Uterus (tissue), 4 donors: ENCODE measurements at places on chromosomes 3 and 15.

GRCh38 chr3:170100944-170101343, 63.1 kb downstream of the GPR160 start:
- H3K36me3 ChIP-seq: no peaks in the 10 kb centered on the region
- no peaks in the 10 kb centered on the region for H3K27me3 ChIP-seq
- no peak overlapping the region for H3K27ac ChIP-seq
- no peak overlapping the region for H3K4me3 ChIP-seq

DNA sequence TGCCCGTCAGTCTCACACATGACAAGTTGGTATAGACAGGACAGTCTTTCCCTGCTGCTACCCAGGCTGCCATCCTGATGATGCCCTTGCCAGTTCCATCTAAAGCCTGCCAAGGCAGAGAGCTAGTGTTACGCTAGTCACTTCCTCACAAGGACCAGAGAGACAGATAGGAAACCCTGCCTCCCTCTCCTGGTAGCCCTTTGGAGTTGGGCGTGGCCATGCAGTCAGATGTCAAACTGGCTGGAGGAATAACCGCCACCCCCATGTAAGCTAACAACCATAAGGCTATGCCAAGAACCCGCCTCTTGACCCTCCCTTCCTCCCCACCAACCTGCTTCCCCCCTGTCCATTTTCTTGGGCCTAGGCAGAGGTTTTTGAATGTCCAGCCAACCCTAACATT, 2.8 kb downstream of the TMEM115 start:
- no peak for DNase-seq
- peak overlapping the region; percentile 67 for H3K4me3 ChIP-seq
- H3K4me1 ChIP-seq: peaks cover 16% of the 10 kb centered on the region
- H3K27ac ChIP-seq: no peak overlapping the region
- no peaks in the 10 kb centered on the region for H3K27me3 ChIP-seq
- H3K36me3 ChIP-seq: no peaks in the 10 kb centered on the region

DNA sequence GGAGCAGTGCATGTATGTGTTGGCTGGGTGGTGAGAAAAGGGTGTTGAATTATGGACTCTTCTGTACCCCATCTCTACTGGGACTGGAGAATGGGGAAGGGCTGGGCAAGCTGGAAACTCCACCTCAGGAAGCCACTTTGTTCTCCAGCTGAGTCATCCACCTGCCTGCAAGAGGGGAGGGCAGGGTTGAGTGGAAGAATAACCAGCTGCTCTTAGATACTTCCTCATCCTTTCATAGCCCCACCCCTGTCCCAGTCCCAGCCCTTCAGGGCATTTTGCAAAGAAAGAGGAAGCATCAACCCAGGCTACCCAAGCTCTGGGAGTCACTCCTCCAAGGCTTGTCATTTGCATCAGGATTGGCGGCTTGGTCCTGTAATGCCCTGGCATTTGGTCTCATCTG, 33.1 kb downstream of the RAB11A start:
- H3K36me3 ChIP-seq: no peaks in the 10 kb centered on the region
- H3K27ac ChIP-seq: no peak overlapping the region
- no peaks in the 10 kb centered on the region for H3K4me1 ChIP-seq
- peak; percentile 24 for DNase-seq

DNA sequence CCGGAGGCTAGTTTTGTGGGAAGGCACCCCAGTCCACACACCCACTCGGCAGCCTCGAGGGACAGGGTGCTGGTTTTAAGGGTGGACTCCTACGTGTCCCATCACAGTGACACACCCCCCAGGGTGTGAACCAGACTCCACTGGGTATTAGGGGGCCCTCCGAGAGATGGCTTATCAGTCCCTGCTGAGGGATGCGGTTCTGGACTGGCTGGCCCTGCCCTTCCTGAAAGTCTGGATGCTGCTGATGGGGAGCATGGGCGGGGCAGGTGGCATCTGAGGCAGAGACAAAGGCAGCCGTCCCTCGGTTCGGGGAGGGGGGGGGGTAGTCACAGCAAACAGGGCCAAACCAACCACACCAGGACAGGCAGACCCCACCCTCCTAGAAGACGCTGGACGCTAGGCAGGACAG, 939 bp upstream of the ULK3 start:
- no peaks in the 10 kb centered on the region for H3K36me3 ChIP-seq
- H3K4me3 ChIP-seq: peak overlapping the region; percentile 77
- peak overlapping the region; percentile 91 for H3K27ac ChIP-seq
- DNase-seq: peak; percentile 22

DNA sequence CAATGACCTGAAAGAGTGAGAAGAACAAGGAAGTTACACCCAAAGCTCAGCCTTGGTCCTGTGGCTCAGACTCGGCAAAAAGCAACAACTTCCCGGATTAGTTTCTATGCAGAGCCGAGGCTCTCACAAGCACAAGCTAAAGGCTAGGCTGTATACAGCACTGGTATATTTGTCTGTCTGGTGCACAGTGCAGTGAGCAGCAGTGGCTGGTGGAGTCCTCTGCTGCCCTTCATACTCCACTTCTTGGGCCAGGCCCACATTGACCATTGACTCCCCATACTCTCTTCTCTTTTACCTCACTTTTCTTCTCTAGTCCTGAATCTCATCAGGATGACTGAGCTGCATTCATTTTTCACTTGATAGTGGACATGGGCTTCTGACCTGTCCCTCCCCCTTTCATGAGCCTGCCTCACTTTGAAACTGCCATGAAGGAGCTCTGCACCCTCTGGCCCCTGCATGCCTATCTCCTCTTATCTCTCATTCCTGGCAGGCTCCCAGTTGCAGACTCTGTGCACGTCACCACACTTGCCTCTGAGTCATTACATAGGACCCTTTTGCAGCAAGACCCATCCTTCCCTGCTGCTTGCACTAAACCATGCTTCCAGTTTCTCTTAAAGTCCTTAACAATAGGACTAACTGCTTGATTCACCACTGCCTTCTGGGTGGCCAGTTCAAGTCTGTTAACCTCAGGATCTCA, 379.3 kb downstream of the NTRK3 start:
- H3K27ac ChIP-seq: no peak overlapping the region
- H3K36me3 ChIP-seq: no peaks in the 10 kb centered on the region
- H3K27me3 ChIP-seq: no peaks in the 10 kb centered on the region
- H3K4me3 ChIP-seq: no peak overlapping the region
- no peak for DNase-seq

DNA sequence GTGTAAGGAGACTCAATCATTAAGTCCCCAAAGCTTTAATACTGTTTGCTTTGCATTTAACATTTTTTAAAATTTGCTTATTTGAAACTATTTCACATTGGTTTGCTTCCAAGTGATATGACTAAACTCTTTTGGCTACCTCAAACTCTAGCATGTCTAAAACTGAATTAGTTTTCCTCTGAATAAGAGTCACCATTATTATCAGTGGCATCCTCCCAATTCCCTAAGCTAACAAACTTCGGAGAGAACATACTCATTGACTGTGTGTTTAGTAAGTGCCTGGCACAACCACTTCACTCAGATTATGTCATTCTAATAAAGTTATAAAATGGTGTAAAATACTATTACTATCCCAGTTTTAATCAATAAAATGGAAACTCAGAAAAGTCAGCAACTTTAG, 21.9 kb downstream of the ATOSA start:
- no peaks in the 10 kb centered on the region for H3K27me3 ChIP-seq
- no peak for DNase-seq
- no peaks in the 10 kb centered on the region for H3K4me1 ChIP-seq
- H3K27ac ChIP-seq: peak overlapping the region; percentile 84
- no peaks in the 10 kb centered on the region for H3K36me3 ChIP-seq

- H3K27ac ChIP-seq: no peak overlapping the region
- no peak overlapping the region for H3K4me3 ChIP-seq
- H3K27me3 ChIP-seq: no peaks in the 10 kb centered on the region
- H3K36me3 ChIP-seq: no peaks in the 10 kb centered on the region
These were observed 6.1 kb upstream of the HGD start for GRCh38 chr3:120688121-120688520.

- H3K4me1 ChIP-seq: peaks cover 3% of the 10 kb centered on the region
- H3K27me3 ChIP-seq: no peaks in the 10 kb centered on the region
- no peak for DNase-seq
- H3K27ac ChIP-seq: no peak overlapping the region
- no peak overlapping the region for H3K4me3 ChIP-seq
These were observed 4.8 kb downstream of the CHSY1 start for GRCh38 chr15:101246824-101247745.

DNA sequence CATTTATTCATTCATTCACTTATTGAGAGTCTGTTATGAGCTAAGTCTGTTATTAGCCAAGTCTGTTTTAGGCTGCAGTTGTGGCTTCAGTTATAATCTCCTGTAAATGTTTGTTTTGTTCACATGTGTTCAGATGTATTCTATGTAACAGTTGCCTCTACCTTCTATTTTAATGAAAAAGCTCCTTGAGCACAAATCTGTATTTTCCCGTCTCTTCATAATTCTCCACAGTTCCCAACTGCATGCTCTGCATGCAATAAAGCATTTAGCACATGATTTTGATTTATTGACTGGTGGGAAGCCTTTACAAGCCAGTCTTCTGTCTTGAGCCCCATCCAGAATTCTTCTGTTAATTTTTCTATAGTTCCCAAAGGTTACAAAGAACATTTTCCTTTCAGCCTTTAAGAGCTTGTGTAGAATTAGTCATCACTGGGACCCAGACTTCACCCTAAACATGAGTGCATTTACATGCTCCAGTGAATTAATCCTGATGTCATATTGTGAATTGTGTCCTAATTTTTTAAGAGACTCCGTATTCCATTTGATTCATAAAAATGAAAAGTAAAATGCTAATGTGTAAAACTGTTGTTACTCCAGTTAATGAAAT, 122.3 kb upstream of the NR2E3 start:
- H3K27me3 ChIP-seq: no peaks in the 10 kb centered on the region
- DNase-seq: no peak
- H3K4me1 ChIP-seq: no peaks in the 10 kb centered on the region
- H3K36me3 ChIP-seq: no peaks in the 10 kb centered on the region

DNA sequence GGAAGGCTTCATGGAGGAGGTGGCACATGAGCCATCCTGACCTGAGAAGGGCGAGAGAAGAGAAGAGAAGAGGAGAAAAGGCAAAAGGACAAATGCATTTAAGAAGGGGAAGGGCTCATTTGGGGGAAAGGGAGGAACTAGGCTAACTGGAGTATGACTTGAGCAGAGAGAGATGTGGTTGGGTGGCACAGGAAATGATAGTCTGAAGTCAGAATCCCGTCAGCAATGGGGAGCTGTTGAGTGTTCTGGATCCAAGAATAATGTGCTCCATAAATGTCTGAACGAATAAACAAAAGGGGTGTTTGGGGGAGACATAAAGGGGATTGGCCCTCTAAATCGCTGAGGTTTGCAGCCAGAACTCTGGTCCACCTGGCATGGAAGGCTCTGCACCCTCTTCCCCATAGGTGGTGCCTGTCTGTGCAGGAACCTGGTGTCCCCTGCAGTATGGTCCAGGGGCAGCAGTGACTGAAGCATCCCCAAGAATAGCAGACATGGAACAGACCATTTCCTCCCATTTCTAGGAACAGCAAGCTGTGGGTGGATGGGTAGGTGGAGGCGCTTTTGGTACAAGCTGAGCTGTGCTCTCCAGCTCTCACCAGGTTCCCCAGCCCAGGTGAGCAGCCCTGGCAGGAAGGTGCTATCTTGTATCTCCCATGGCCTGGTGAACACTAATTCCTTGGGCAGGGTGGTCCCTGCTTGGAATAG, 15.2 kb downstream of the CORO2B start:
- no peak overlapping the region for H3K4me3 ChIP-seq
- H3K36me3 ChIP-seq: no peaks in the 10 kb centered on the region
- no peaks in the 10 kb centered on the region for H3K27me3 ChIP-seq
- H3K4me1 ChIP-seq: no peaks in the 10 kb centered on the region
- no peak overlapping the region for H3K27ac ChIP-seq
- no peak for DNase-seq

DNA sequence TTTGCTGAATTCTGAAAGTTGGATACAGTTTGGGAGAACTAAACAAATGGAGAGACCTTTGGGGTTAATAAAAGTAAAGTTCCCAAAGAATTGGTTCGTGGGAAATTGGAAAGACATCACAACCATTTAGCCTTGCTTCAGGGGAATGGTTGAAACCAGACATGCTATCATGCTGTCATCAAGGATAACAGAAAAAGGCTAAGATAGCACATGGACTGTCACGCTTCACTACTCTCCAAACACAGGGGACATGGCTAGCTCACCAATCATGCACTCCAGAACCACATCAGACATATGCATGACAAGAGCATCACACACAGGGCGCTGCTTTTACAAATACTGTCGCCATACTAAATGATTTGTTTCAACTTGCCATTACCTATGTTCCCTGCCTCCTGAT, 671.7 kb upstream of the ROBO1 start:
- H3K4me3 ChIP-seq: no peak overlapping the region
- no peak for DNase-seq
- H3K36me3 ChIP-seq: no peaks in the 10 kb centered on the region
- H3K4me1 ChIP-seq: no peaks in the 10 kb centered on the region

DNA sequence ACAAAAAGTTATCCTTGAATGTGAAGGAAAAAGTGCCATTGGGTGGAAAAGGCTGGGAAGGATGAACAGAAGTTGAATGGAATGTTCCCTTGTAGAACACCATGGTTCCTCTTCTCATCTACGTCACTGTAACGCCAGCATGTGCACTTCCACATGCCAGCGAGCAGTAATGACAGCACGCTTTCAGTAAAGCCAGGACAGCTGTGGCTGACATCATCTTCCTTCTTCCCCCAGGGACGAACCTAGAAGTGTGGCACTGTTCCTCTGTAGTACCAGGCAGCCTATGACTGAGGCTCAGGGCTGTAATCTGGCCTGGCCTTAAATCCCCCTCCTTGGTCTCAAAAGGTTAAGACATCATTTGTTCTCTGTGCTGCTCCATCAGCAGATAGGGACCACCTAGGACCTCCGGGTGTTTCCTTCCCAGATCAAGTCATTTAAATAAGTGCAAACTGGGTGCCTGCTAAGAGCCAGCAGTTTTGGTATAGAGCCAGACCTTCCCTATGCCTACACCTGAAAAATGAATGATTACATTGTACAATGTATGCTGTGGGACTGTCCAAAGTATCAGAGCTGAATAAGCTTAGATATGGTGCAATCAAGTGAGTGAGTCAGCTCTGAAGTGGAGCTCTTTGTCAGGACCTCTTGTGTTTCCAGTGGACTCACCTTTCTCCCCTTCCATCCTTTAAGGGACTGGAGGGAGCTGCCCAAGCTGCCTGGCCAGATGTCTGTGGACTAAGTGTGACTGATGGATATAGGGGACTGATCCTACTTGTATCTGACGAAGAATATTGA, 5.6 kb upstream of the SRPRB start:
- no peaks in the 10 kb centered on the region for H3K4me1 ChIP-seq
- H3K36me3 ChIP-seq: no peaks in the 10 kb centered on the region
- no peaks in the 10 kb centered on the region for H3K27me3 ChIP-seq
- no peak overlapping the region for H3K4me3 ChIP-seq
- no peak overlapping the region for H3K27ac ChIP-seq
- DNase-seq: no peak

GRCh38 chr3:23611737-23612295, 193.9 kb upstream of the UBE2E1 start:
- H3K4me3 ChIP-seq: no peak overlapping the region
- H3K27me3 ChIP-seq: no peaks in the 10 kb centered on the region
